ENCODE measurements at places on chromosomes 5 and 9. TPM values are rescaled to one million over a fixed set of nuclear protein-coding genes. Genes with fewer than 3 reads are reported as not detected.

Gene STXBP1
- 50.9 TPM for total RNA-seq

DNA sequence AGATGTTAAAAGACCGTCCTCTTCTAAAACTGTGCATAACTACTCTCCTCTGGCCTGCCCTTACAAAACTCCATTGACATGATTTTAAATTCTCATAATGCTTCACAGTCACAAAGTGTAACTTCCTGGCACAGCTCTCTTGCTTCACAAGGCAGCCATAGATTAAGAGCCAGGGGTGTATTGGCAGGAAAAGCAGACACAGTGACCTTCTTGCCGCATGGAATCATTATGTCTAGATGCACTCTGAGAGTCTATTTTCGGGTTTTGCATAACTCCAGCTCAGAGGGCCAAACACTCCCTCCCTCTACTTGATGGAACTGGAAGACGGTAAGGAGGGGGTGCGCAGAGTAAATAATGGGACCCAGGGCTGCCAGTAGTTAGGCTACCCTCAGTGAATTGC lies 110.1 kb downstream of the MARCHF3 start:
- DNase-seq = no peak

- no peak for DNase-seq
These were observed 144.5 kb upstream of the NUDT12 start for GRCh38 chr5:103706939-103707682.

GRCh38 chr9:23361096-23361495 lies 464.9 kb downstream of the ELAVL2 start:
- no peak for DNase-seq

Gene SLC34A1
- total RNA-seq = not detected

DNA sequence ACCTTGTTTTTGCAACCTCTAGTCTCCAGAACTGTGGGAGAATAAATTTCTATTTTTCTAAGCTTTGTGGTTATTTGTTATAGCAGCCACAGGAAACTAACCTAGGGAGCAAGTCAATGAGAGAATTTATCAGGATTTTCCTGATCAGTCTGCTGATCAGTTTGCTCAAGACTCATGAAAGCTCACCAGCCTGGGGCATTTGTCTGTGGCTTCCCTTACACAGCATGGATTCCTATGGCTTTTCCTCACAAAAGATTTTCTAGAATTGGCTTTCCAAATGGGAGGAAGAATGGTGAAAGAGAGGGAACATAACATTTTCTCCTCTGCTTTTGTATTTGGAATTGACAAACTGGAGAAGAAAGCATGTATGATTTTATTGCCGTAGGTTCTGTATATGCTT lies 20.2 kb downstream of the ARRDC3 start:
- DNase-seq = no peak

DNA sequence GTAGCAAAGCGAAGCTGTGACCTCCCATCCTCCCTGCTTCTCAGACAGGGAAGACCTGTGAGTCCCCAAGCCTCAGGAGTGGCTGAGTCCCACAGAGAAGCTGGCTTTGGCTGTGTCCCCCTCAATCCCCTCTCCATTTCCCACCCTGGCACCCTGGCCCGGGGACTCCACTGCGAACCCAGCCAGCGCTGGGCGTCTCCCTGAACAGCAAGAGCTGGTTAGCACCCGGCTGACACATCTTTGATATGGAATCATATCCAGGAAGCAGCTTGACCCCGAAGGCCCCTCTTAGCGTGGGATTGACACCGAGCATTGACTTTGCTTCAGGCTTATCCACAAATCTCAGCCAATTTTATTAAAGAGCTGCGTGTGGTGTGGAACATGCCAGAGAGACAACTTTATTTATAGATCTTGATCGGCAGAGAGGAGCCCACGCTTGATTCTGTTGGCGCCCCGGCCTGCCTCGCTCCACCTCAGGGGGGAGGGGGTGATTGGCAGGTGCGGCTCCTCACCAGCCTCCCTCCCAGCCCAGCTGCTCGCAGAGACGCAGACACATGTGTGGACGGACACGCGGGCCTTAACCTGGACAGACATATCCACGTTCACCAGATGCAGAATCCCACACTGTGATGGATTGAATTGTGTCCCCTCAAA lies 120.7 kb upstream of the MVB12B start:
- no peak for DNase-seq

DNA sequence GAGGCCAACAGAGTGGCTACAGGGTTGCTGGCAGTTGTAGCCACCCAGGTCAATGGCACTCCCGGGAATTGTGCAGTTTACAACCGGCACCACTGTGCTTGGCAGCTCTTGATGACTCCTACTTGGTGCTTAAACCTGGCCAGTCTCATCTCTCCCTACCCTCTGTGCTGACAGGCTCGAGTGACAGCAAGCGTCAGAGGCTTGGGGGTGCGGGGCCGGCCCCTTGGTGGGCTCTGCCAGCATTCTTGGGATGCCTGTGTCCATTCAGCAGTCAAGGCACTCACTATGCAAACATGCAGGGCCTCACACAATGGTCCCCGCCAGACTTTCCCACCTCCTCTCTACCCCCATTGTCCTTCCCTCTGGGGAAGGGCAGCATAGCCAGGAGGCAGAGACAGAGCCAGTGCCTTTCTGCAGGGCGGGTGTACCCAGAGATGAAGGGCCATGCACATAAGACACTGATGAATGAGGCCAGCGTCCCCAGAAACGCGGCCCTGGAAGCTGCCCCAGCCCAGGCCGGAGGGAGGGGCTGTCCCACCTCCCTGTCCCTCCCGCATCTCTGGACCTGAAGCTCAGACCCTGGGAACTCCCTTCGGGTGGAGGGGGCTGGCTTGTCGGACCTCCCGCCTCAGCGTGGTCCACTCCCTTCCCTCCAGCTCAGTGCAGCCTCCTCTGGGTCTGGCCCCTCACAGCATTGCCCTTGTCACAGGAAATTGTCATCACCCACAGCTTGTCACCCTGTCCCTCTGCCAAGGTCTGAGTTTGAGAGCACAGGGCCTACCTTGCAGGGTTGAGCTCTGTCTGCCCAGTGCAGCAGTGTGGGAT lies 26.4 kb upstream of the NOTCH1 start:
- DNase-seq = peak; percentile 84

Gene SPATA31E1
- not detected for total RNA-seq

Gene OR1K1
- not detected for total RNA-seq

Gene DCANP1
- total RNA-seq = not detected

DNA sequence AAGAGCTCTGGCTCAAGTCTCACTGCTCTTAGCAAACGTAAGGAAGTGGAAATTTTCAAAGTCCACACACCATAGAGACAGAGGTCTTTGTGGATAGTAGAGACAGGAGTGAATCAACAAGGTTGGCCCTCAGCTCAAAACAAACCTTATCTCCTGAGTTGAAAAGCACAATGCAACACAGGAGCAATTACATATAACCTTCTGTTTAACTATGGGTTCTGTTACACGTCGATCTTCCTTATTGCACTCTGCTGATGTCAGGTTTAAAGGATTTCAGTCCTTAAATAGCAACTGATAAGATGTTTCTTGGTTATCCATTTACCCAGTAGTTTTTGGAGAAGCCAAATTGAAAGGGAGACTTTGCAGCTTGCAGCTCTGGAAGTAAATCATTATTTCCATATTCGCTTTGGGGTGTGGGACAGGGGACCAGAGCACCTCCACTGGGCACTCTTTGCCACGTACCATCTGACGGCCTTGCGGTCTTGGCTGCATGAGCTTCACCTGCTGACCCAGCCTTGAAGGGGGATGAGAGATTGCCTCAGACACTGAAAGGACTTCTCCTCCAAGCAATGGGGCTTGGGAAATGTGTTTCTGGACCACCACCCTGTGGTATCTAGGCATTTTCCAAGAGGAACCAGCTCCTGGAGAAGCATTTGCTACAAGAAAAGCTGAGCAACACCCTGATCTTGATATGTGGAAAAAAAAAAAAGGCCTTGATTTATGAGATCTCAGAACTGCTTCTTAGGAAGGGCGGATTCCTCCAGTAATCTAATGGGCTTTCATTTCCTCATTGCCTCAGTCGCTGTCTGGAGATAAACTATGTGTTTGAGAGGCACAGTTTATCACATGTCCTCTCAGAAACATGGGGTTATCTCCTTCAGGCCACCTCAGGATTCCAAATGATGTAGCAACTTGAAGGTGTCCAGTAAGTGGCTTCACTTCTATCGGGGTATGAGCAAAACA lies 56.2 kb upstream of the ZNF622 start:
- DNase-seq = no peak

GRCh38 chr5:169876386-169876785 lies 103.9 kb downstream of the INSYN2B start:
- no peak for DNase-seq

Gene PDE6A
- total RNA-seq = 0.08 TPM

Gene PROP1
- not detected for total RNA-seq

- no peak for DNase-seq
These were observed 216.3 kb downstream of the KIAA0825 start for GRCh38 chr5:94402096-94402495.

GRCh38 chr5:20331826-20332225 lies 343.8 kb upstream of the CDH18 start:
- DNase-seq = no peak

GRCh38 chr5:106454050-106454449 lies 1216.7 kb downstream of the EFNA5 start:
- DNase-seq = no peak

Gene AGPAT2
- total RNA-seq = 48.6 TPM

Gene CLIC3
- 2.7 TPM for total RNA-seq

Gene IGFBPL1
- not detected for total RNA-seq

GRCh38 chr5:111512375-111513130 lies at the start of gene STARD4:
TSS of gene STARD4 (minus strand) at chr5:111512535. CDS start at chr5:111507433, 5,102 bp downstream.
- DNase-seq = peak; percentile 96

- DNase-seq = no peak
These were observed 2.7 kb downstream of the FBXW11 start for GRCh38 chr5:172003746-172004145.

- no peak for DNase-seq
These were observed 48.1 kb downstream of the FNBP1 start for GRCh38 chr9:129994882-129995281.

Gene IL5
- not detected for total RNA-seq

Gene ADAMTSL2
- 8.1 TPM for total RNA-seq

GRCh38 chr5:16926417-16926816 lies 9.7 kb downstream of the MYO10 start:
- DNase-seq = no peak

DNA sequence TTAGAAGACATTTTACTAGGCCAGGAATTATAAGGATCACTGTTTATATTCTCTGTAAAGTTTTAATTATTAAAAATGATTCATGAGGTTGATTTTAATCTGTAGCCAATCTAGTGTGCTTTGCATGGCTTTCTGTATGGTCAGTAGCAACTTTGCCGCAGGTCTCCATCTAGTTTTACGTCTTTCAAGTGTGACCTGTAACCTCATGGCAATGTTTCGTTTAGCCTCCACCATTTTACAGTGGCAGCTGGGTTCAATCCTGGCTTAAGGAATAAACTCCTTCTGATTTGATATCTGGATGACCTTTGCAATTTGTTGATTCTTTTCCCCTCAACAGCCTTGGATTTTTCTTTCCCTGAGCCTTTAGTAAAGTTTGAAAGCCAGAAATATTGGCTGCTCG lies 434.5 kb upstream of the CDH9 start:
- no peak for DNase-seq

Data from Right ventricle myocardium superior (tissue), 1 donor.